ENCODE measurements at places on chromosomes 13 and 19.
A peak's percentile ranks its signal among the peaks of the same experiment; 100 is the strongest.

GRCh38 chr19:56351208-56351607, 36.6 kb upstream of the ZSCAN5A start:
- DNase-seq = no peak

DNA sequence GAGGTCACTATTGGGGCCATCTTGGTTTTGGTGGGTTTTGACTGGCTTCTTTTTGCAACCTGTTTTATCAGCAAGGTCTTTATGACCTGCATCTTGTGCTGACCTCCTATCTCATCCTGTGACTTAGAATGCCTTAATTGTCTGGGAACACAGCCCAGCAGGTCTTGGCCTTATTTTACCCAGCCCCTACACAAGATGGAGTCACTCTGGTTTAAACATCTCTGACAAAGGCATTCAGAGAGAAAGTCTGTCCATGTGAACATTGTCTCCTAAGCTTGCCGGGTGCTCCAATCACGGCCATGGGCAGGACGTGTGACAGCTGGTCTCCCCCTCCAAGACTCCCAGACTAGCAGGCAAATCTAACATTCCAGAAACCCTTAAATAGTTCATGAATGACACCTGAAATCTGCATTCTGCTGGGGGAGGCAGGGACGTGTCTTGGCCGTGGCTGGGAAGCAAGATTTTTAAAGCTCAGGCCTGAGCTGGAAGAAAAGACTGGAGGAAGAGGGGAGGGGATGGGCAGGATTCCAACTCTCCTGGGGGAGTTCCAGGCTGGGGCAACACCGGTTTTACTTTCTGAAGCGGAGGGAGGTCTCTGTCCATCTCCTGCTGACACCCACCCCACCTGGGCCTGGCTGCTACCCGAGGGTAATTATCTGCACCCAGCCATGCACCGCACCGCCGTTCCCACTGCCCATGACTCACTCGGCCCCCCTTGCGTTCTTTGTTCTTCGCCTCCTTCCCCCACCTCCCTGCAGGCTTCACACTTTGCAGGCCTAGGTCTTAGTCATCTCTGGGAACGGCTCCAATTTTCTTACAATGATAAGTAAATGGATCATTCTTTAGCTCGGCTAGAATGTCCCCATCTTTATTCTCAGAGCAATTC, 11.6 kb upstream of the OR1M1 start:
- no peak for DNase-seq

GRCh38 chr13:36432106-36432544, at the start of gene CCNA1:
CCNA1 (plus strand) TSS chr13:36432495; CDS start chr13:36433057, 562 bp downstream.
- DNase-seq = no peak

DNA sequence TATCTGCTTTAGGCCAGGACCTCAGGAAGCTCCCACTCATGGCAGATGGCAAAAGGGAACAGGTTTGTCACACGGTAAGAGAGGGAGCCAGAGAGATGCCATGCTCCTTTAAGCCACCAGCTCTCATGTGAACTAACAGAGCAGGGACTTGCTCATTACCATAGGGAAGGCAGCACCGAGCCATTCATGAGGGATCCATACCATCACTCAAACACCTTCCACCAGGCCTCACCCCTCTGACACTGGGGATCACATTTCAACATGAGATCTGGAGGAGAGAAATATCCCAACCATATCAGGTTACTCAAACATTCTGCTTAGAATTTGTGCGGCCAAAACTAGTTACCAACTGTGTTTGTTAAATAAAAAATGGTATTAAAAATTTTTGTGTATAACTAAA, 427.0 kb downstream of the UQCRFS1 start:
- no peak for DNase-seq

GRCh38 chr13:37198629-37199028, 93.2 kb upstream of the CSNK1A1L start:
- no peak for DNase-seq

GRCh38 chr13:37446503-37446902, 152.1 kb downstream of the POSTN start:
- no peak for DNase-seq

DNA sequence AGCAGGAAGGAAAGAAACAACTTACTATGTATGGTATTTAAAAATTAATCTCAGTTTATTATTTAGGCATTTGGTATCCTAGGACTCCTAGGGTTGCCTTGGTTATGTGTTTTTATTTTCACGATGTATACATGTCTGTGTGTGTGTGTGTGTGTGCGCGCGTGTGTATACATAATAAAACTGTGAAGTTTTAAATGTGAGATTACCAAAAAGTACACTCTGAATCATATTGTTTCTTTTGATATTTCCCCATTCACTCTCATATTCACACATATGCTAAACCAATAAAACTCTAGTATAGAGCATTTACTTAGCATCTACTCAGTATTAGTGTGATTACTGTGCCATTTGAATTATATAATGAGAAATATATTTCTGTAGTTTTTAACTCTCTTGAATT, 30.8 kb upstream of the NDFIP2 start:
- DNase-seq = no peak

- no peak for DNase-seq
Measured at GRCh38 chr13:80527400-80527799, 186.5 kb upstream of the SPRY2 start.

- no peak for DNase-seq
Measured at GRCh38 chr13:93765062-93765461, 538.5 kb downstream of the GPC6 start.

DNA sequence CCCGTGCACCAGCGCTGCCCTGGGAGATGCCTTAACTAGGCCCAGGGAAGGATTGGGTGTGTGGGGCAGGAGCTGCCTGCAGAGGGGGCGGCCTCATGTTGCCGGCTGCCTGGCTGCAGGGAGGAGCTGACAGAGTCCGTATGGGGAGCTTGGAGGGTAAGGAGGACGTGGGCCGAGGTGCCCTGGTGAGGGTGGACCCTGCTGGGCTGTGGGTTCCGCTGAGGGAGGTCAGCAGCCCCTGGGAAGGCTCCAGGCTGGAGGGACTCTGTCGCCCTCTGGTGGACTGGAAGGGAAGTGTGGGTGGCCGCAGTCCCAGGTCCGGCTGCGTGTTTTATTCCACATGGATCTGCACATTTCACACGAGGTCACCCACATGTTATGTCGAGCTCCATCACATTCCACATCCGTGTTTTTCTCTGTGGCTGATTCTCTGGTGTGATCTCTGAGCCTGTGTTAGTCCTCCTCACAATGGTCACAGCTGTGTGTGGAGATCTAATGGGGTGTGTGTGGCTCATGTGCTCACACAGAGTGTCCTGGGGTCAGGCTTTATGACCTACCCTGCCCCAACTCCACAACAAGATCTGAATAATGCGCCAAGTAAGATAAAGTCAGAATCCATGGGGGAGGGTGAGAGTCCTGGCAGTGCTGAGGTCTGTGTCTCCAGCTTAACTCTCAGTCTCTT, 1.8 kb upstream of the CEACAM8 start:
- DNase-seq = no peak

DNA sequence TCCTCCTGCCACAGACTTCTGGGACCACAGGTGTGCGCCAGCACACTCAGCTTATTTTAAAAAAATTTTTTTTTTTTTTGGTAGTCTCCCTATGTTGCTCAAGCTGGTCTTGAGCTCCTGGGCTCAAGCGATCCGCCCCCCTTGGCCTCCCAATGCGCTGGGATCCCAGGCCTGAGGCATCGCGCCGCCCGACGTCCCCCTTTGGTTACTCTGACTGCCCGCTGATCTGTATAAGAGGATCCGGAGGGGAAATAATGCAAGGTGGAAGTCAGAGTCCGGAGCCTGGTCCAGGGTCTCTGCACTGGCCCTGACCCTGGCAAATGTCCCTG, 486 bp upstream of the ZNF805 start:
- no peak for DNase-seq

GRCh38 chr13:114167426-114167825, 11.6 kb upstream of the CFAP97D2 start:
- DNase-seq = no peak

- DNase-seq = no peak
Measured at GRCh38 chr19:46928951-46929350, 68.2 kb downstream of the ARHGAP35 start.

GRCh38 chr13:112132142-112132541, 65.2 kb downstream of the SOX1 start:
- no peak for DNase-seq

DNA sequence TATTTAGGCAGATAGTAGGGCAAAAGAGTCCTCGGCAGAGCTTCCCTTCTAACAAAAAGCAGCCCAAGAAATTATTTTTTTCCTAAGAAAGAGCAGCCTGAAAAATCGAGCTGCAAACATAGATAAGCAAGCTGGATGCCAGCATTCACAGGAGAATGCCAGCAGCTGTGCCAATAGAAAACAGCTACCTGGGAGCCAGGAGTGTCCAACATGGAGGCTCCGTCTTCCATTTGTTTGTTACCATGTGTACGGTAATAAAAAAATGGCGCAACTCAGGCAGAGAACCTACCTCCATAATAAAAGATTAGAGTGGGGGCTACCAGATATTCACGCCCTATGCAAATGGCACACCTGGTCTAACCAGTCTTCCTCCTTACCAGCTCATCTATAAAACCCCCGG, 77.6 kb upstream of the IPO5 start:
- DNase-seq = no peak

GRCh38 chr13:40626977-40627376, 39.5 kb downstream of the FOXO1 start:
- DNase-seq = no peak

DNA sequence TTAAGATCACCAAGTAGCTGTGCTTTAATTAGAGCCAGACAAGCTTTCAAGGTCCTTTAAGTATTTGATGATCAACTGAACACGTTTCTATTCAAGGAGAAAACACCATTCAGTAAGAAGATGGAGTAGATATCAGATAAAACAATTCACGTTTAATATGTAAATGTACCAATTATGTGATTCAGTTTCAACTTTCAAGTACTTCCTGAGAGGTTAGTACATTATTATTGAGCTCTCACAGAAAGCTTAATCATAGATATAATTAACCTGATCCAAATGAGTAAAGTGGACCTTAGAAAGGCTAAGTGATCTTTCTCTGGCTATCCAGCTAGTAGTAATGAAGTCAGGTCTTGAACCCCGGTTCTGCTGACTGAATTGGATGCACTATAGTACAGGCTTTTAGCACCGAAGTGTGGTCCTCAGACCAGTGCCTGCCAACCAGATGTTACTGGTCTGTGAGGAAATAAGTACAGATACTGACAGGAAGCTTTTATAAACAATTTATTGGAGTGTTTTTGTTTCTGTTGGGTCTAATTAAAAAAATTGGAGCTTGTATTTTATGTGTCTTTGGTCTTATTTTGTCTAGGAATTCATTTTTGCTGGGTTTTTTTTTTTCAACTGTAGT, 10.2 kb downstream of the CLN5 start:
- DNase-seq = no peak

DNA sequence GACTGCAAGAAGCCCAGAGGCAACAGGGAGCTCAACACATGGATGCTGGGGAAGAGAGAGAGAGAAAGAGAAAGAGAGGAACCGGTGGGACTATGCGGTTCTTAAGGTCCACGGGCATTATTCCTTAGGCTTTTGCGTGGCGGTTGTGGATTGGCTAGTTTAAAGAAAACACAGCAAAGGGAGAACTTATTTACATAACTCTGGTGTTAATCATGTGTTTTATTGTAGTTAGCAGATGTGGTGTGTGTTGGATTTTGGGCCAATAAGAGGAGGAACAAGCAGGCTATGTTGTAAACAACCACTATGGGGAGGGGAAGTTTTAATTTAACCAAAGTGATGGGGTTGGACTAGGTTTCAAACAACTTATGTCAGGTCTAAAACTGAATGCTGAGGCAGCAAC, 275.3 kb upstream of the KLF12 start:
- DNase-seq = no peak

GRCh38 chr19:51026554-51026831, at the start of gene KLK11:
KLK11 (minus strand) TSS chr19:51026616; CDS start chr19:51025631, 985 bp downstream.
- no peak for DNase-seq

DNA sequence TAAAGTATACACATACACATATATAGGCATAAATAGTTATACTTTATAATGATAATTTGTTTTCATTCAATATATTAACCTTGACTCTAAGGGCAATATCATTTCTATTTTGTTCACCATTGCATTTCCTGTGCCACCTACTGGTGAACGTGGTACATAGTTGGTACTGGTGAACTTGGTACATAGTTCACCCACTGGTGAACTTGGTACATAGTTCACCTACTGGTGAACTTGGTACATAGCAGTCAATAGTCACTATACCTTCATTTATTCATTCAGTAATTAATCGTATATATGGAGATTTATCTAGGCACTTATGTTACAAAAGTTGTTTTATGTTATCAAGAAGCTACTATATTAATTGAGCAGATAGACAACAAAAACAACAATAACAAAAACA, 172.6 kb upstream of the ATXN8OS start:
- DNase-seq = no peak

- no peak for DNase-seq
Measured at GRCh38 chr19:51726049-51726448, 2.3 kb upstream of the HAS1 start.

GRCh38 chr13:20264271-20265018, 32.3 kb upstream of the GJB6 start:
- no peak for DNase-seq

- DNase-seq = peak; percentile 59
Measured at GRCh38 chr19:7852851-7853769, 21.1 kb downstream of the PRR36 start.

DNA sequence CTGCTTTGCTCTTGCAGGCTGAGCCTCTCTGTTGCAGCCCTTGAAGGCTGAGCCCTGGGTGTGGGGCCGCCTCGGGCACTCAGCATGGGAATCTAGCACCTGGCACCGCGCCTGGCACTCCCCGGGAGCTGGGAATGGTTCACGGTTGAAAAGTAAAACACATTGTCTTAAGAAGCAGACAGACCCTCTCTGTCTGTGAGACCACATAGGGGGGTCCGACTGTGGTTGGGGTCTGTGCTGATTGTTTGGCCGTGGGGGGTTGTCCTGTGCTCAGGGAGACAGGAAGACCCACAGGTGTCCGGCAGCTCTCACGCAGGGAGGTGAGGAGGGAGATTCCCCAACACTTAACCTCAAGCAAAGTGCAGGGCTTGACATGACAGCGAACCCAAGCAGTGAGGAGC, 64.8 kb downstream of the SOX1 start:
- no peak for DNase-seq

DNA sequence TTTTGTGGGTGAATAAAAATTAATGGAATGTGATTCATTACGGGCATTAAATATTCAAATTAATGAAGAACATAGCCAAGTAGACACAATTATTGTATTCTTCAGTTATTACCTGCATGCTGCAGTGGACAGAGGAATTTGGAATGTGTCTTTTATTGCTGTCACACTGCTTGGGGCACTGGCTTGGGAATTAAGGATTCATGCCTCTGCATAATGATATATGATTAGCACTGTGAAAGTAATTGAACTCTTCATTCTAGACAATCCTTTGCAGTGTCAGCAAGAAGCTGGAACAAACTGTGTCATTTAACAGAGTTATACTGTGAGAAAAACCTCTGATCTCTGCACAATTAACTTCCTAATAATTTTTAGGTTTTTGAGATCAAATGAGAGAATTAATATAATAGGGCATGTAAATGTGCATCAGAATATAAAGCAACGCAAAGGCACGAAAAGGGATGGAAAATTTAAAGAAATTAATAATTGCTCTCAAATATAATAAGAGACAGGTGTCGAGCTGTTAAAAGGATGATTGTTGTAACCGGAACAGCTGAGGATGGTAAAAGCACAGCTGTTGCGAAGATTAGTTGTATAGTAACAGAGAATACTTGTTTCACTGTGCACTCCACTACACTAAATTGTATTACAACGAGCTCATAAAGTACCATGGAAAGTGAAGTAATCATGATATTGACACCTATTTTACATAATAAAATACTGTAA, 235.1 kb upstream of the MIR17HG start:
- DNase-seq = no peak
